ENCODE measurements at places on chromosomes 13 and 19.

GRCh38 chr13:45362939-45363338, 22.0 kb upstream of the TPT1 start:
- DNase-seq: no peak

DNA sequence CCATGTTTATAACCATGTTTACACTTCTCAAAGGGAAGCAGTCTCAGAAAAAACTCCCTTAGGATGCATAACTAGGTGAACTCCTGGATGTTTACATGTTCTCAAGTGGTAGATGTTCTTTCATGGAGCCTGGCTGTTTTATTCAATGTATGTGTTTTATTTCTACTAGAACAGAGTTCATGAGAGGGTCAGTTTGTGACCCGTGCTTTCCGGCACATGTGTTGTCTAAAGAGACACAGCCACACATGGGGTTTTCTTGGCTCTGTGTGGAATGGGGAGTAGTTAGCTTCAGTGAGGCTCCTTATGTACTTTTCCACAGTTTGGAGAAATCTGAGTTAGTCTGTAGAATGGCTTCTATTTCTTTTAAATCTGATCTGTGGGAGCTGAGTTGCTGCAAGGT, 60.9 kb downstream of the ATP8A2 start:
- no peak for DNase-seq

GRCh38 chr19:31286491-31286890, 62.7 kb downstream of the TSHZ3 start:
- DNase-seq: no peak

- peak; percentile 14 for DNase-seq
Measured at GRCh38 chr13:33205804-33206221, 79.7 kb downstream of the STARD13 start.

- no peak for DNase-seq
Measured at GRCh38 chr13:45627656-45628055, 12.1 kb upstream of the ERICH6B start.

DNA sequence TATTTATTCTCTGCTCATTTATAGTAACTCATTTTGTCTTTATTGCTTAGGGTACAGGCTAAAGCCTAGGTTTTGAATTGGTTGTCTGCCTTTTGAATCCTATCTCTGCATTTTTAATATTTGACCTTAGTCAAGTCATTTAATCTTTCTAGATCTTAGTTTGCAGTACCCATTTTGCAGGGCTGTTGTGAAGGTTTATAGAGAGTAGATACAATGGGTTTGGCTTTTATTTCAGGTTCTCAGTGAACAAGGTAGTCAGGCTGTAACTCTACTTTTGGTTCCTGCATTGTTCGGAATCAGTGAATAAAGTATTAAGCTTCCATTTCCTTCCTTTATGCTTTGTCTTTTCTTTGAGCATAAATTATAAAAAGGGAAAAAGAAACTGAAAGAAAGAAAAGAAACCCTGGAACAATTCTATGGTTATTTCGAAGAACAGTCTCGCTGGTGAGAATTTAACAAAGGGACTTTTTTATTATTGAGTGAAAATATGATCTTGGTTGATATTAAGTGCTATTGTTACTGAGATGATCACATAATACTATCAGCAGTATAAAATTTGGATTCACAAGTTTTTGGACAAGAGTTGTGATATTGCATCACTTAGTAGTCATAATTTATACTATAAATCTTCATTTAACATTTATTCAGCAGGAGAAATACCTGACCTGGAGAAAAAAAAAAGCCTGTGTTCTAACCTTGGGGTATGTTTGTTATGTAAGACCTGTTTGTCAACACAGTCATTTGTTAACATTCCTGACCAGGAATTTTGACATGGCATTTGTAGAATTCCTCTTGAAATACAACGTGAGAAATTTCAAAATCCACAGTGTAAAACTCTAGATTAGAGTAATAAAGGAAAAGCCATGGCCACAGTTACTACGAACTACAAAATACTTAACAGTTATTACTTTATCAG, 91.3 kb downstream of the ZMYM2 start:
- no peak for DNase-seq

GRCh38 chr19:18167975-18168645, 5.5 kb upstream of the IFI30 start:
- no peak for DNase-seq

- DNase-seq: no peak
Measured at GRCh38 chr13:84661718-84662117, 779.4 kb upstream of the SLITRK1 start.

GRCh38 chr13:32501064-32501463, 37.5 kb downstream of the N4BP2L2 start:
- no peak for DNase-seq

GRCh38 chr19:7199613-7200533, 94.3 kb downstream of the INSR start:
- no peak for DNase-seq

DNA sequence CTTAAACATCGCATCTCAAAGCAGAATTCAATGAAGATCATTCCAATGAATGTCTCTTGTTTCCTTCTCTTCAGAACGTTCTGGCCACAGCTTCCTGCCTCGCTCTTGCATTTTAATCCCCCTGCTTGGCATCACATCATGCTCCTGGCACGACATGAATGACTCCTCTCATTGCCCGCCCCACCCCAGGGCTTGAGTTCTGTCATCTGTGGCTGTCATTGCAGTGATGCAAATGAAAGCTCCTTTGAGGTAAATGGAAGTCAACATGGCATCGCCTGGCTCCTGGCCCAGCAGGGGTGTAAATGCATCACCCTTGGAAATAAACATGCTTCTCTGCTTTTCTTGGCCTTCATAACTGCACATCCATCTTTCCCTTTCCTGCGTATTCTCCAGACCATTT, 48.6 kb downstream of the SCEL start:
- DNase-seq: no peak

Data from bronchial epithelial cell (primary cell).